ENCODE measurements at places on chromosomes 13 and 19. TPM values are rescaled to one million over a fixed set of nuclear protein-coding genes. Genes with fewer than 3 reads are reported as not detected.

GRCh38 chr19:28486926-28487325, 726.0 kb downstream of the UQCRFS1 start:
- DNase-seq, result no peak

GRCh38 chr19:10450853-10451609, 30.7 kb downstream of the PDE4A start:
- no peak for DNase-seq

DNA sequence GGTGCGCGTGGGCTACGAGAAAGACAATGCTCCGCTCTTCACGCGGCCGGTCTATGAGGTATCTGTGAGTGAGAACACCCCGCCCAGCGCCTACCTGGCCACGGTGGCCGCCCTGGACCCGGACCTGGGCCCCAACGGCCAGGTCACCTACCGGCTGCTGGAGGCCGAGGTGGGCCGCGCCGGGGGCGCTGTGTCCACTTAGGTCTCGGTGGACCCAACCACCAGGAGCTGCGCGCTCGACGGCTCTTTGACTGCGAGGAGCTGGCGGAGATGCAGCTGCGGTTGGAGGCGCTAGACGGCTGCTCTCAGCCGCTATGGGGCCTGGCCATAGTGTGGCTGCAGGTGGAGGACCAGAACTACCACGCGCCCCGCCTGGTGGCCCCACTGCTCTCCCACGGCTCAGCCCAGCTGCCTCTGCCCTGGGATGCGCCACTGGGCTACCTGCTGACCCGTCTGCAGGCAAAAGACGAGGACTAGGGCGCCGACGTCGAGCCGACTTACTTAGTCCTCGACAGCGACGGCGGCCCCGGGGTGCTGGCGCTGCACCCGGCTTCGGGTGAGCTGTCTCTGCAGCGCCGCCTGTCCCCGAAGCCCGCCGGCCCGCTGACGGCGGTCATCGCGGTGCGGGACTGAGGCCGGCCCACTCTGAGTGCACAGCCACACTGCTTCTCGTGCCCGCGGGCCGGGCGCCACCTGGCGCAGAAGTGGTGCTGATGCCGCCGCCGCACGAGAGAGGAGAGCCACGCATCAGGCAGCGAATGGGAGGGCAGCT, 173.0 kb downstream of the OLFM4 start:
- DNase-seq, result no peak

DNA sequence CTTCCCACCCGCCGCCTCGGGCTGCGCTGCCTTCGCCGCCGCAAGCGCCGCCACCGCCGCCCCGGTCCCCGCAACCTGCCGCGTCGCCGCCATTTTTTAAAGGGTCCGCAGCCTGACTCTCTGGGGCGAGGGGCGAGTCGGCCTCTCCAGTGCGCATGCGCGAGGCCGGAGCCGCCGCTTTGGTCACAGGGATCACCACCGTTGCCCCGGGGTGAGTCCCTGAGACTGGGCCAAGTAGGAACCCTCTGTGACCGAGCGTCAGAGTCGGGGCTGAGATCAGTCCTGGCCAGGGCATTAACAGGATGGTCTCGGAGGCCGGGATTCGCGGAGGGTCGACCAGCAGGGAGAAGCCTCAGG, 42.6 kb downstream of the ZNF146 start:
- DNase-seq, result peak; percentile 22

DNA sequence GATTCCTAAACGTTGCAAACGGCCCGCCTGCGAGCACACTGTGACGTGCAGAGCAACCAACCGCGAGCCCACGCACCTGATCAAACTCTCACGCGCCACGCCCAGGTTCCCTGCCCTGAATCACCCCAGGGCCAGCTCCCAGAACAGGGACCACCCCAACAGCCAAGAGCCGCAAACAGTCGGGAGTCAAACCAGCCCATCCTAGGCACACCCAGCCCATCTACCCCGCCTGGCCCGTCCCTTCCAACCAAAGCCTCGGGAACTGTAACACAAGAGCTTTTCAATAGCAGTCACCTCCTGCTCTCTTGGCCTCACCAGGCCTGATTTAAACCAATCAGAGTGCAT, 8.9 kb downstream of the PIP5K1C start:
- no peak for DNase-seq

- no peak for DNase-seq
Measured at GRCh38 chr13:86051134-86052103, 252.2 kb upstream of the SLITRK6 start.

DNA sequence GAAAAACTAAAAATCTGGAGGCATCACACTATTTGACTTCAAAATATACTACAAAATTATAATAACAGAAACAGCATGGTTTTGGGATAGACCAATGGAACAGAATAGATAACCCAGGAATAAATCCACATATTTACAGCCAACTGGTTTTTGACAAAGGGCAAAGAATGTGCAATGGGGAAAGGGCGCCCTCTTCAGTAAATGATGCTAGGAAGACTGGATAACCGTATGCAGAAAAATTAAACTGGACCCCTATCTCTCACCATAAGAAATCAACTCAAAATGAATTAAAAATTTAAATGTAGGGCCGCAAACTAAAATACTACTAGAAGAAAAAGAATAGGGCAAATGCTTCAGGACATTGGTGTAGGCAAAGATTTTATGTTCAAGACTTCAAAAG, 440.5 kb upstream of the SGCG start:
- DNase-seq, result no peak

DNA sequence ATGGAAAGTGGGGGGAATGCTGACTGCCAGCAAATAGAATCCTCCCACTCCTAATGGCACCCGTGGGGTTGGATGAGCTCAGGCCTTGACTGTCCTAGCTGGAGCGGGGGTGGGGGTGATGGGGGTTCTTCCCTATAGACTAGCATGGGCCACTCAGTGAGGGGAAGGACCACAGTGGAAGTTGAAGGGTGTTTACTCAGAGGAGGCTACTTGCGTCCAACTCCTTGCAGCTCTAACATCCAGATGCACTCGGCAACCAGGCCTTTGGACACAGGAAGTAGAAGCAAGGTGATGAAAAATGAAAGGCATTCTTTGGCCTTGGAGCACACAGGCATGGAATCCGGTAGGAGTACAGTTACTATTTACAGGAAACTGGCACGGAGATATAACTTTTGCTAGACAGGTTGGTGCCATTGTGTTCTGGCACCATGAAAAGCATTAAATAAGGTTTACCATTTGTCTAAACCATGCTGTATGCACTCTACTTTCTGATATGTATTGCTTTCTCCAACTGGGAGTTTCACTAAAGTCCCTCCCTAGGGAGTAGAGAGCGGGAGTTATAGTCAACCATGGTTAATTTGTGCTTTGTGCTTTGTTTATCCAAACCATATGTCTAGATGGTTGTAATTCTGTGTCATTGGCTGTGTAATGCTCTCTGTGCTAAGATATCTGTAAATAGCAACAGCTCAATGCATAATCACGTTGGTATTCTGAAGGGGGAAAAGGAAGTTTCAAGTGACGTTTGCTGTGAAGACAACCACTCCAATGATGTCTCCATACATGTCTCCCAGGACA, 125.3 kb downstream of the TSHZ3 start:
- no peak for DNase-seq

- no peak for DNase-seq
Measured at GRCh38 chr13:108924134-108924533, 294.7 kb downstream of the MYO16 start.

DNA sequence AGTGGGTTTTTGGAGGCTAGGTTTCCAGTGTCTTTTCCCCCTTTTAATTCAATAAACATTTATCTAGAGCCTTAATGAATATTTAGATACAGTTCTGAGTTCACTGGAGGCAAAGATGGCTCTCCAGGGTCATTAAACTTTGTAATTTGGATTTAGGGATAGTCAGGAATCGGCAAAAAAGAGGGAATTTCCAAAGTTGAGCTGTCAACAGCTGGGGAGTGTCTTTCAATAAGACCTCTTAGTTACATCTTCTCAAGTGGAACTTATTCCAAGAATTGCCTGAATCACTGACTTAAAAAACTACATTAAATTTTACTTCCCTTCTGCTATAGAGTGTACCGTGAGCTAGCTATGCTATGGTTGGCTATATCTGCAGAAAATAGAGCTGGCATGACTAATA, 2.0 kb downstream of the LRCH1 start:
- DNase-seq, result no peak

DNA sequence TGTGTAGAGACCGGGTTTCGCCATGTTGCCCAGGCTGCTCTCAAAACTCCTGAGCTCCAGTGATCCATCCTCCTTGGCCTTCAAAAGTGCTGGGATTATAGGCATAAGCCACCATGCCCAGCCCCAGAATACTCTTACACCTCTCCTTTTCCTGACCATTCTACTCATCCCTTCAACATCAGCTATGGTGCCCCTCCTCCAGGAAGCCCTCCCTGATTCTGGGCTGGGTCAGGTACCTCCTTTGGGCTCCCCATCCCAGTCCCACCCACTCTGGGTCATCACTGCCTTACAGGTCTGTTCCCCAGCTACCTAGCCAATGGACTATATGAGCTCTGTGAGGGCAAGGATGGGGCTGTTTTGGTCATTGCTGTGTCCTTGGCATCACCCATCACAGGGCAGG, 9.6 kb downstream of the TGFB1 start:
- no peak for DNase-seq

DNA sequence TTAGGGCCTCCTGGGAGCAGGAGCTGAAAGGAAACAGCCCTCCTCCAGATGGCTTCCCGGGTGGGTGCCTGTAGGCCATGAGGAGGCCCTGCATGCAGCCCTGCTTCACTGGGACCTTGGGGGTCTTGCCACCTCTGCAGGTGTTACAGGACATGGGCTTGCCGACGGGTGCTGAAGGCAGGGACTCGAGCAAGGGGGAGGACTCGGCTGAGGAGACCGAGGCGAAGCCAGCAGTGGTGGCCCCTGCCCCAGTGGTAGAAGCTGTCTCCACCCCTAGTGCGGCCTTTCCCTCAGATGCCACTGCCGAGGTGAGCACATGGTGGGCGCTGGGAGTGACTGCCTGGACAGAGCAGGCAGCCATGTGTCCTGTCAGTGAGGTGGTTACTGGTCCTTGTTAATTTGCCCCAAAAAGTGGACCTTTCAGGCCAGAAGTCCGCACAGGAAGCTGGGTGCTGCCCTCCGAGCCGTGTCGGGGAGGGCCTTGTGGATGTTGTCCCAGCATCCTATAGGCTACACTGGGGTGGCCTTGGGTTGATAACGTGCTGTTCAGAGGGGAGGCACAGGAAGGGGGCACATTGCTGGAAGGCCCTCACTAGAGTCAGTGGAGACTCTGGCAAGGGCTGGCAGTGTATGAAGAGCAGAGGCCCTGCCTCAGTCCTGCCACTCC, 18.7 kb upstream of the QTRT1 start:
- no peak for DNase-seq

DNA sequence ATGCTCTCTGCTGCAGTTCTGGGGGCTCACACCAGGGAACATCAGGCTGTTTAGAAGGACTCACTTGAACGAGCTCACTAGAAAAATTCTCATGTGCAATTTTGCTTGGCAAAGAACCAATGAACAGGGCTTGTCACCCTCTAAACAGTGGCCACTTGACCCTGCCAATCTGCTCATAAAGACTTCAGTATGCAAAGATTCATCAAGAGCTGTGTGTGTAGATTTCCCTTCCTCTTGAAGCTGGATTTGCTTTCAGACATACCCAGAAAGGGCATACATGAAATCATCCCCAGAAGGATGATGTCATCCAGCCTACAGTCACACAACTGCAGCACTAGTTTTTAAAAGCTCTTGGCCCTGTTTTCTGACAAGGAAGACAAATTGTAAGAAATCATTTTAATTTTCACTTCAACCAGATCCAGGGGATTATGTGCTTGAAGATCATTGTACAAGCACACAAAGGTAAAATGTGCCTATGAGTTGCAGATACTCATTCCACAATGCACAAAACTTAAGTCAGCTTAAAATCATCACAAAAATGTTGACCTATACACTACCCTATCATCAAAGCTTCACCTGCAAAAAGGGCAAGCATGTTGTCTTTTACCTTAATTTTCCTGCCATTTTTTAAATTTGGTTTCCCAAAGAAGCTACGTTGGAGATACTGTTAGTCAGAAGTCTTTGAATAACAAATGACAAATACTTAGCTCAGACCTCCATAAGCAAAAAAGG, 5.2 kb upstream of the STK24 start:
- no peak for DNase-seq

- no peak for DNase-seq
Measured at GRCh38 chr13:37195621-37196020, 90.2 kb upstream of the CSNK1A1L start.

- no peak for DNase-seq
Measured at GRCh38 chr13:66995203-66995611, 234.9 kb downstream of the PCDH9 start.

DNA sequence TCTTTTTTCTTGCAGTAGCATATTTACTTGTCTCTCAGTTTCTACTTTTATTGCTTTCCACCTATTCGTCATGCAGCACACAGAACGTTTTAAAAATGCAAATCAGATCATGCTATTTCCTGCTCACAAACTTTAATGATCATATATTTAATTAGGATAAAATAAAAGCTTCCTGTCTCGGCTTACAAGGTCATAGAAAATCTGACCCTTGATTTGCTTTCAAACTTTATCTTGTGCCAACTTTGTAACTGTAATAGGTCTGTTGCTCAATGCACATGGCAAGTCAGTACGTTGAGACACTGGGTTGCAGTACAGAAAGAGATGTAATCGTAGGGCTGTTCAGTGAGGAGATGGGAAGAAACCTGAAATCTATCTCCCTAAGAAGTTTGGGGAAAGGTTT, 95.6 kb upstream of the CSNK1A1L start:
- no peak for DNase-seq

DNA sequence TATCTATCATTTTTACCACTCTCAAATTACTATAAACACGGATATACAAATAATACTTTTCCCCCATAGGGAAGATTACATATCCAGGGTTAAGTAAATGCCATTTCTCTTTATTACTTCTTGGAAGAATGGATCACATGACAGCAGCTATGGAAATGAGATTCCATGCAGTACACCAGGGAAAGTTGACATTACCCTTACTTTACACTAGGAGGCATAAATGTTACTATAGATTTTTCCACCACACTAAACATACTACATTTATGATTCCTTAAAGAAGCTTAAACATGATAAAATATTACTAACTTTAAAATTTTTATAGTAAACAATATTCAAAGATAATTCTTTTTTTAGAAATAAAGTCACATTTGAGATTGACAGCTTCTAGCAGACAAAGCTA, 611.4 kb downstream of the PCDH9 start:
- DNase-seq, result no peak

DNA sequence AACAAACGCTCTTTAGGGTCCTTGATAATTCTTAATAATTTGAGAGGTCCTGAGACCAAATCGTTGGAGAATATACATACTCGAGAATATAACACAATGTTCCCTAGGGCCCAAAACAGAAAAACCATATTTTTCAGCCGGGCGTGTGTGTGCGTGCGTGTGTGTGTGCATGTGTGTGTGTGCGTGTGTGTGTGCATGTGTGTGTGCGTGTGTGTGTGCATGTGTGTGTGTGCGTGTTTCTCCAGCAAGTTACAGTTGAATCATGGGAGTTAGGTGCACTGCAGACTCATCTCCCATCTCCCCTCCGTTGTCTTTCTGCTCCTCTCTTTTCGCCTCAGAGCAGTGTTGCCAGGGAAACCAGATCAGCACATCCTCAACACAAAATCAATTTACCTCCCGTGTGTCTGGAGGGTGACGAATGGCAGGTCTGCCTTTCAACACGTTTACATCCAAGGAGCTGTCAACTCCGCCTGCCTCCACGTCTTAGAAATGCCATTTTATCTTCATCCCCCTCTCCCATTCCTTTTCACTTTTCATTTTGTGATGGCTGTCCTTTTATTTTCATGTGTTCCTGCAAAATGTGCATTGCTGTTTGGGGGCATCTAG, 8.3 kb upstream of the PNMA8B start:
- no peak for DNase-seq

C19orf81 gene
- 2.3 TPM for polyA plus RNA-seq

ICAM1 gene
- polyA plus RNA-seq, result 5.3 TPM

COMP gene
- polyA plus RNA-seq, result 0.14 TPM

NANOS3 gene
- 0.79 TPM for polyA plus RNA-seq

ZNF429 gene
- polyA plus RNA-seq, result 24.0 TPM

PRODH2 gene
- polyA plus RNA-seq, result 42.4 TPM

ZNF880 gene
- 30.0 TPM for polyA plus RNA-seq

ZNF681 gene
- polyA plus RNA-seq, result 3.5 TPM

IQCN gene
- polyA plus RNA-seq, result 7.2 TPM

All from renal cortex interstitium (tissue), 15 donors.